H1 (cell line): ENCODE measurements at places on chromosomes 2 and 18. TPM values are rescaled to one million over a fixed set of nuclear protein-coding genes. Genes with fewer than 3 reads are reported as not detected.

FER1L5 gene
- total RNA-seq = 0.69 and 0.88 TPM in 2 replicates

MAPRE2 gene
- 30.9 and 32.6 TPM in 2 replicates for total RNA-seq

- H3K27me3 ChIP-seq = no peaks in the 10 kb centered on the region
- H3K36me3 ChIP-seq = no peaks in the 10 kb centered on the region
- no peak overlapping the region for H3K27ac ChIP-seq
- no peaks in the 10 kb centered on the region for H3K4me1 ChIP-seq
- DNase-seq = no peak
- H3K4me3 ChIP-seq = no peak overlapping the region
Measured at GRCh38 chr2:166193407-166193806, 65.6 kb upstream of the SCN1A start.

GRCh38 chr2:5851410-5851809, 159.2 kb downstream of the SOX11 start:
- DNase-seq = no peak
- H3K36me3 ChIP-seq = no peaks in the 10 kb centered on the region
- H3K4me3 ChIP-seq = no peak overlapping the region
- no peaks in the 10 kb centered on the region for H3K27me3 ChIP-seq
- no peak overlapping the region for H3K27ac ChIP-seq

DNA sequence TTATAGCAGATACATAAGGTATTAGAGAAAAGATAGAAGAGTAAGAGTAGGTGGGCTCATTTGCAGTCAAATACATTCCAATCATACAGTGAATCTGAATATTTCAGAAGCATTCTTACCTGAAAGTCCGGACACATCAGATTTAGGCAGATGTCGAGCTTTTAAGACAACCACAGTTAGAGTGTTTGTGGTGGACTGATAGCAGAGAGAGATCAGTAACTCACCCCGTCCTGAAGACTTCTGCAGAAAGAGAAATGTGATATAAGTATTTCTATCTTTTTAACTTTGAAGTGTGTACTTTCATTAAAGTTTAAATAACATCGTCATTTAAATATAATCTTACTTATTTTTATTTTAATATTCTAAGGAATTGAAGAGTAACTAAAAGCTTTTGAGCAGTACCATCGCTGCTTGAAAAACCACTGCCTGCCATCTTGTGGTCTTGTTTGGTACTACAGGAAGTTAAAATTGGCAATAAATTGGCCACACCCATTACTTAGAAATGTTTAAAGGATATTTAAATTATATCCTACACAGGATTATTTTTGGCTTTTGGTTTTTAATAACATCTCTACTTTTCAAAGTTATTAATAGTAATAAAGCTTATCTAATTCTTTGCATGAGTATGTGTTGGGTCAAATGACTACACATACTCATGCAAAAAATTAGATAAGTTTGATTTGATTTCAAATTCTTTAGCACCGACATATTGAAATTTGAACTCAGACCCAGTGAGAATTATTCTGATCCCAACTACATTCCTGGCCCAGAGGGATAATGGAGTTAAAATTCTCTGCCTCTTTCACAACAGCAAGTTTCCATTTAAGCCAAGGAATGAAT, 5.5 kb downstream of the SYT4 start:
- no peak for DNase-seq
- no peak overlapping the region for H3K27ac ChIP-seq
- no peaks in the 10 kb centered on the region for H3K4me1 ChIP-seq
- no peaks in the 10 kb centered on the region for H3K27me3 ChIP-seq

GRCh38 chr2:227033471-227034148, 130.4 kb downstream of the COL4A4 start:
- no peak overlapping the region for H3K4me3 ChIP-seq
- no peak overlapping the region for H3K27ac ChIP-seq
- H3K27me3 ChIP-seq = no peaks in the 10 kb centered on the region
- DNase-seq = peak; percentile 86
- H3K4me1 ChIP-seq = no peaks in the 10 kb centered on the region
